Fibroblast of pulmonary artery (primary cell): ENCODE measurements at places on chromosomes 12 and 14.

DNA sequence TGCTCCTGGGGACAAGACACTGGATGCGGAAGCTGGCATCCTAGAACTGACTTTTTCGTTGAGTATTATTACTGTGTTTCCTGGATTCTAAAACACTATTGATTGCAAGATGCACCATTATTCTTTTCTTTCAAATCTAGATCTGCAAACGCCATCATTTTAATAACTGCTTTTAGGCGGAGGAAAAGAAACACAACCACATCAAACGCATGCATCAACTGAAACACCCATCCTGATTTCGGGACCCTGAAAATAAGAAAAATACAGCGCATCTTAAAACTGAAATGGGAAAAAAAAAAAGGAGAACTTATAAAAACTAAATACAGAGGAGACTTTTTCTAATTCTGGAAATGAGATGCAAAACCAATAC is 103.7 kb upstream of the MAX start:
- no peak for DNase-seq

GRCh38 chr14:90440021-90440451 is 43.2 kb downstream of the CALM1 start:
- no peak for DNase-seq

DNA sequence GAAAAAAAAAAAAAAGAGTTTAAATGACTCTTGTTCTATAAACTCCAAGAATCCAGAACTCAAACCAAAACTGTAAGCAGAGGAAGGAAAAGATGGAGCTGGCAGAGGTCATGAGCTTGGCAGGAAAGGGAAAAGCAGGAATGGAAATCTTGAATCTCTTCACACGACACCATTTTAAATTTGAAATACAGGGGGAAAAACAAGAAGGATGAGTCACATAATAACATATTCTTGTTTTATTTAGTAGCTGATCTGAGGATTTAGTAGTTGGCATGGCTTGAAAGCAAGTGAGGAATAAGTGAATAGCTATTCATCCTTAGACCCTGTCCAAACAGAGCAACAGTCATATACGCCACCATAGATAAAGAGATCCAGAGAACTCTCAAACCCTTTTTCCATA is 35.0 kb downstream of the EPS8 start:
- DNase-seq = peak; percentile 29

- DNase-seq = no peak
Observed at GRCh38 chr12:77882709-77883108, 52.0 kb downstream of the NAV3 start.

- DNase-seq = no peak
Observed at GRCh38 chr14:72434856-72435255, 459.0 kb downstream of the DPF3 start.

GRCh38 chr14:90697577-90698206 is 118.5 kb downstream of the TTC7B start:
- DNase-seq = peak; percentile 83

DNA sequence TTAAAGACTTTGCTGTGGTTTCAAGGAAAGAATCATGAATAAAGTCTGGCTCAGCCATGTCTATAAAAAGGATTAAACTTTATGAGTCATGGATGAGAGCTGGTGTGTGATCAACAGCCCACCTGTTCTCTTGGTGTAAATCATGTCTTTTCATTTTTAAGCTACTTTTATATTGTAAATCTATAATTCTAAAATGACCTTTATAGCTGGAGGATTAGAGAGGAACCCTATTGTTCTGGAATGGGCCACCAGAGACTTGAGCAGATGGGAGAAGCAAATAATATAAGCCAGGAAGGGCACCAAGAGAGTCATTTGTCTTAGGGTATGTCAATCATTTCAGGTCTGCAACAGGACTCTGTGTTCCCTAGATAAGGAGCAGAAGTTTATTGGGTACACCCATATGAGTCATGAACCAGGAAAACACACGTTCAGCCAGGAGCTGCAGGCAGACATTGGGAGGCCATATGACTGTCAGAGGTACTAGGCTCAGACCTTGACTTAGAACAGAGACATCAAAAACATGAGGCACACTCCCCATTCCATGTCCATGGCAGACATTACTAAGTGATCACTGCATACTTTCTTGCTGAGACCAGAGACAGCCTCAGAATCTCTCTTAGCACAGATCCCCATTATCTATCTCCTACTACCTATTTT is 49.3 kb downstream of the NDUFA12 start:
- peak; percentile 64 for DNase-seq

- no peak for DNase-seq
Observed at GRCh38 chr14:100748944-100749343, 22.3 kb downstream of the DLK1 start.

- DNase-seq = no peak
Observed at GRCh38 chr14:69712599-69713088, 54.3 kb upstream of the SRSF5 start.

DNA sequence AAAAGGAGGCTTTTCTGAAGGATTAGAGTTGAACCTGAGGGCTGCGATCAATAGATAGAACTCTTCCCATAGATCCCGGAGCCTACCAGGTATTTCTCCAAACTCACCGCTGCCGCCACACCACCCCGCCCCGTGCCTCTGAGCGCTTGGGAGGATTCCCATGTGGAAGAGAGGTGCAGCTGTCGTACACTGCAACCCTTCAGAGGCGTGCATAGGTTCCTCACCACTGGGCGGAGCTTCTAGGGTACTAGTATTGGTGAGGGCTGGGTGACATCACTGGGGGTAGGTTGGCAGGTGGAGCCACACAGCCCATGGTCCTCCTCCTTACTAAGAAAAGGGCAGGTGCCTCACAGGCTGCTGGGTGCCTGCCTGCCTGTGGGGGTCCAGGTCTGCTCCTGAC is 127.0 kb downstream of the TSPAN9 start:
- no peak for DNase-seq

- no peak for DNase-seq
Observed at GRCh38 chr12:26451763-26452162, 256.4 kb downstream of the SSPN start.
